ENCODE measurements at places on chromosomes 2 and 18.

- no peak for DNase-seq
Measured at GRCh38 chr2:127841466-127842178, 16.3 kb downstream of the POLR2D start.

- DNase-seq = no peak
Measured at GRCh38 chr2:233112776-233113452, 52.8 kb downstream of the INPP5D start.

DNA sequence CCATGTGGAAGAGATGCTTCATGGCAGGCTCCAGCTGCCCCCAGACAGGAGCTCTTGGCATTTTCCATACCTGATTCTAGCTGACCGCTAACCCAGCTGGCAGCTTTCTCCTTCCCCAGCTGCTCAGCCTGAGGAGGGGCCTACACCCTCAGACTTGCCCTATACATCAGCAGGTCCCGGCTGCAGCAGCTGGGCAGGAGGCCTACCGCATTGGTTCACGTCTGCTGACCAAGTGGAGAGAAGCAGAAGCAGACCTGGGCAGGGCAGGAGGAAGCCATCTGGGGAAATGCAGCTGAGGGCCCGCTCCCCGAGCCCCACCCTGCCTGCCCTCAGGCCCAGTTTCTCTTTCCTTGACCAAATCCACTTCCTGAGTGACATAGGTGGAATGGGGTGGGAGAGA is 50.7 kb downstream of the LBH start:
- DNase-seq = no peak

- DNase-seq = no peak
Measured at GRCh38 chr2:179129574-179130238, 79.8 kb upstream of the CCDC141 start.

DNA sequence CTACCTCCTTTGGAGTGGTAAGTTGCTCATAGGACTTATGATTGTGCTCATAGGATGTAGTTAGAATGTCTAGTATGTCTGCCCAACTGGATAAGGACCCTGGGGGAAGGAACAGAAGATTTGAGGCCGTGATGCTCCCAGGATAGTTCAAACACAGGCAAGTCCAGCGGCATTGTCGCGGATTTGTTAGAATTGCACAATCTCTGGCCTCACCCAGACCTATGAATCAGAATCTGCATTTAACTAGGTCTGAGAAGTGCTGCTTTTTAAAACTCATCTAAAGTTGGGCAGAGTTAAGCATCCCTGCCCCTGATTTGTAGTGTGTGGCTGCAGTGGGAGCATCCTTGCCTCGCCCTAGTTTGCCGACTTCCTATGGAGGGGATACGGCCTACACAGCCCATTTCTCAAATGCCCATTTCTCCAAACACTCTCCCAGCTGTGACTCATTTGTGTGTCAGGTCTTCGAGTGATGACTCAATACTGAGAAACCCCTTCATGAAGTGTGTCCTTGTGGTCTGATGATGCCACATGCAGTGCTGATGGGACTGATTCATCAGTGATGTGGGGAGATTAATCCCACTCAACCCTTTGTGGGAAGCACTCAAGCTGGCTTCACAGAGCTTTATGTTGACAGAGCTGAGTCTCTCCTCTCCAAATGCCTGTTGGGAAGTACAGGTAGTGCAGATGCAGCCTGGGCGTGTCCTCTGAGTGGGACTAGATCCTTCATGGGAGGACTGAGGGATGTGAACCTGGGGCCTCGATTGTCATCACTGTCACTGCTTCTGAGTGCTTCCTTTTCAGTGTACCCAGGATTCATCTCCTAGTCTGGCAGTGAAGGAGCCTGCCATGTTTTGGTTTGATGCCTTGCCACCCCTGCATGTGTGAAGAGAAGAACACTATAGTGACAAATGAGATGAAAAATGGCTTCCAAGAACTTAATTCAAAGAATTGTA is 18.7 kb downstream of the SMIM21 start:
- peak; percentile 99 for DNase-seq

GRCh38 chr18:61953161-61953560 is 60.4 kb upstream of the RNF152 start:
- DNase-seq = peak; percentile 32

- peak; percentile 54 for DNase-seq
Measured at GRCh38 chr2:23268467-23269263, 116.3 kb upstream of the KLHL29 start.

DNA sequence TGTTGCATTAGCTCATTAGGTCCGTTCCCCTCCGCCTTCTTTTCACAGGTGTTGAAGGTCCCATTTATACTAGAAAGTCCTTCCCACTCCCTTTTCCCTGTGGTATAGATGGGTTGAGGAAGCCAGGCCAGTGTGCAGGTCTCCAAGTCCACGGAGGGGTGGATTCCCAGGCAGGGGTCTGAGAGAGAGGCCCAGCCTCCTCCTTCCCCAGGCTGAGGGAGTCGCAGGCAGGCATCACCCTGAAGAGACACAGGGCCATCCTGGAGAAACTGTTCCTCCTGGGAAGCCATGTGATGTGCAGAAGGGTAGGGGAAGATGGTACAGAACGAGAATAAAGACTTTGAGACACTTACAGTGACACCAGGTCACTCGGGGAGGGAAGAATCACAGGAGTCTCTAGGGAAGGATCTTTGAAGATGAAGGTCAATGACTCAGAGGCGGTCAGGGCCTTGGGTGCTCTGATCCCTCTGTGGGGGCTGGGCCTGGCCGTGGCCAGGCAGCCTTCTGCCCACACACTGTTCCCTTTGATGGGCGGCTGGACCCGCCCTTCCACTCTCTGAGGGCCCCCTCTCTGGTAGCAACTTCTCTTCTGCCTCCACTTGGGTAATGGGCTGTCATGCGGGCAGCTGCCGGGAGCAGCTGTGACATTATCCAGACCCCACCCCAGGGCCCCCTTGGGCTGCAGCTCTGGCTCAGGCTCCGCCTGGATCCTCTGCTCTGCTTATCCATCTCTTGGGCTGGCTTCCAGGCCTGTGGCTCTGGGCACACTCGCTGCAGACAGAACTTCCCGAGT is 45.1 kb downstream of the RHOB start:
- DNase-seq = no peak

Data from fibroblast of skin of right biceps (primary cell).